Neural crest cell (in vitro differentiated cells): ENCODE measurements at places on chromosomes 12 and 14. TPM values are rescaled to one million over a fixed set of nuclear protein-coding genes. Genes with fewer than 3 reads are reported as not detected.
A peak's percentile ranks its signal among the peaks of the same experiment; 100 is the strongest.

Gene KRT72
- not detected in 2 replicates for total RNA-seq

DNA sequence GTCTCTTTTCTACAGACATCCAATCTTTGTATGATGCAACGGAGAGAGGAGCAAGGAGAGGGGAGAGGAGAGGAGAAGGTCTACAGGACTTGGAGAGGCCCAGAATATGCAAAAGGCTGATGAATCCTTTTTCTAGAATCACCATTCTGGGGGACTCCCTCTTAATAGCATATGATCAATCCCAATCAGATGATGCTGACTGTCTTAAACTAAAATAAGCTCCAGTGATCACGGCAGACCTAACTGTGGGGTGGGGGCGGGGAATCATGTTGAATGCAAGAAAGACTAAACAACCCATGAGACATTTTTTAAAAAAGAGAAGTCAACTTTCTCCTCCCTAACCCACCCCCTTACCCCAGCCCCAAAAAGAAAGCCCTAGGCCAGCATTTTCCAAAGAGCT, 33.4 kb downstream of the BTBD7 start:
- DNase-seq: no peak

DNA sequence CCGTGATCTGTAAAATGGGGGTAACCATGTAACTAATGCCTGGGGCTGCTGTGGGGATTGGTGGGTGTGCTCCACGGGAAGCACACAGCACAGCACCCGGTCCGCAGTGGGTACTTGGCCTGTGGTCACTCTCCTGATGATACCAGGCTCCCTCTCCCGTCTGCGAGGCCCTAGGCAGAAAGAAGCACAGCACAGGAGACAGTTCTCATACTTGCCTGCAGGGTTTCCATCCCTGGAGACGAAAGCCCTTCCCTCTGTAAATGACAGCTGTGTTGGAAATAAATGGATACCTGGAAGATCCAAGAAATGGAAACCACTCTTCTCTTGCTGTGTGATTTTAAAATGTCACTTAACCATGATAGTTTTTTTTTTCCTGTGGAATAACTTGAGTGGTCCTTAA, 7.9 kb upstream of the PRMT8 start:
- no peak for DNase-seq

GRCh38 chr12:132284827-132285741, 44.3 kb downstream of the GALNT9 start:
- no peak for DNase-seq

DNA sequence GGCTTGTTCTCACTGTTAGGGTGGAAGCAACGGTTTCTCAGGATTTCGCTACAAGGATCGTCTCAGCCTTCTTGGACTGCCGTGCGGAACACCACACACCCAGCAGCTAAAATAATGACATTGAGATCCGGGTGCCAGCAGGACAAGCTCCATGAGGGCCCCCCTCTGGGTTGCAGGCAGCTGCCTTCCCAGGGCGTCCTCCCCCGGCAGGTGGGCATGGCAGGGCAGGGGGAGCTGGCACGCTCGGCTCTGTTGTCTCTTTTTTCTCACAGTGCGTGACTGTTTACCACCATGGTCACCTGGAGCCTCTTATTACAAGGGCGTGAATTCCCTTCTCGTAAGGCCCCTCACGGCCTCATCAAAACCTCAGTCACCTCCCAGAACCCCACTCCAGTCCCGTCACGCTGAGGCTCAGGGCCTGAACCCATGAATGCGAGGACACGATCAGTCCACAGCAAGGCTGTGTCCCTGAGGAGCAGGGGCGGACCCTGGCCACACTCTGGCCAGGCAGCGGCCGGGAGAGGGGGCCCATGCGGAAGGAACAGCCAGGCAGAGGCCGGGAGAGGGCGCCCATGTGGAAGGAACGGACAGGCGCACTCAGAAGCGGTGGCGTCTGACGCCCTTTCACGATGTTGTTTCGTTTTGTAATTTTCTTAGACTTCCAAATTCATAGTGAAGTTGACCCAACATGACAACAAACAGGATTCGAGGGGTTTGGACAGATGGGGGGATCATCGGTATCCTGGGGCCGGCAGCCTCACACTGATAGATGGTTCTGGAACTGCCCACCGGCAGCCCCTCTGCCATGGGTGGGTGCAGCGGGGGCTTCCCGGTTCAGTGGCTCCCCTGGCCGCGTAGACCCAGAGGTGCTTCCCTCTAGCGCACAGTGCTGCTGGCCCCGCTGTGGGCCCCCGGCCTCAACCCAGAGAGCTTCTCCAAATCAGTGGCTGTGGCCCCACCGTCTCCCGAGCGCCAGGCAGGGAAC, 10.0 kb downstream of the LRCOL1 start:
- DNase-seq: peak; percentile 73

- no peak for DNase-seq
These were observed 249.9 kb downstream of the SLC15A4 start for GRCh38 chr12:128573907-128574306.

GRCh38 chr14:100653409-100653808, 66.2 kb upstream of the BEGAIN start:
- no peak for DNase-seq

DNA sequence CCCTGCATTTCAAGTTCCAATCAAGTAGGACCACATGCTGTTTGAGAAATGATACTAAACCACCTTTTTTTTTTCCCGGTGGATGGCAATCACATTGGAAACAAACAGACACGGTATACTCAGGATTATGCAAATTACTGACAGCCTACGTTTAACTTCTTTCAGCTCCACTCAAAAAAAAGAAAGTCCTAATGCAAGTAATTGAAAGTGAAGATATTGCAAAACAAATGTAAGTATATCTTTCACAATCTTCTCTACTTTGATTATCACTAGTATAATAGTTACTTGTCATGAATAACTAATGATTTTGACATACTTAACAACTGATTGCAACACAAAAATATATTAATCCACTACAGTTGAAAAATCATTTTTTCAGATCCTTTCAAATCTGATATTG, 2.6 kb upstream of the OSBPL8 start:
- no peak for DNase-seq

GRCh38 chr12:71400481-71400880, 39.1 kb upstream of the LGR5 start:
- no peak for DNase-seq

Gene BHLHE41
- 0.65 TPM in 1 of 2 replicates, not detected in the other for total RNA-seq

- no peak for DNase-seq
These were observed 41.6 kb downstream of the CHST11 start for GRCh38 chr12:104498211-104498801.

DNA sequence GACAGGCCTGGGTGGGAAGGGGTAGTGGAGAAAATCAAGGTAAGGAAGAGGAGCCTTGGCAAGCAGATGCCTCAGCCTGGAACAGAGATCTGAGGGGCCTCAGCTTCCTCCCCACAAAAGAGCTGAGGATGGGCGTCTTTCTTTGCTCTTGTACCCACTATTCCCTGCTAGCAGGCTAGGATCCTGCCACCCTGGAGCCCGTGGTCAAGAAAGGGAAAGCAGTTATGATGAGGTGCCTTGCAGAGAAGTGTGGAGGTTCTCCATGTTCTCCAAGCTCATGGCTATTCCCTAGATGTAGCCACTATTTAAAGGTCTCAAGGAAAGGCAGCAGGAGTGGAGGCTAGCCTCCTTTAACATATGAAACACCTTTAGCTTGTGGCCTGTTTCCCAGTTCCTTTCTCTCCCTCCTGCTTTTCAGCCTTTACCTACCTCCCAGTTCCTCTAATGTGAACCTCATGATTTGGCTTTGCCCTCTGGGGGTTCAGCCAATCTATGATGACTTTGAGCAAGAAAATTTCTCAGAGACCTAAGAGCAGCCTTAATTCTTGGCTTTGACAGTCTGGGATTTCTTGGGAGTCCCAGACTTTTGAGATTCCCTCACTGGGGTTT, 1.1 kb downstream of the IKZF4 start:
- no peak for DNase-seq

GRCh38 chr12:7091660-7092228, 501 bp downstream of the C1R start:
- DNase-seq: no peak

DNA sequence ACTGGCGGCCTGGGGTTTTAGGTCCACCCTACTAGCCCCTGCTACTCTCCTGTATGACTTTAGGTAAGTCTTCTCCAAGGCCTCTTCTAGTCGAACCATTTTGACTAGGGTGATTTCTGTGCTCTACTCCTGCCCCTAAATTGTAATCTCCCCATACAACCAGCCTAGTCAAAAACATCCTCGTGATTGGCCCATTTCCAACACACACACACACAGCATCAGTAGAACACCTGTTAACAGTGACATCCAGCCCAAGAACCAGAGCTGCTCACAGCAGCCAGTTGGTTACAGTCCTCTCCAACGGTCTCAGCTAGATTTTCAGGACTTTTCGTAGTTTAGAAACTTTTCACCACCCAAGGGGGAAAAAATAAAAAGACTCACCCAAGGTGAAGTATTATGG, 30.9 kb downstream of the NT5DC3 start:
- no peak for DNase-seq

Gene JPH4
- 1.3 and 1.4 TPM in 2 replicates for total RNA-seq

DNA sequence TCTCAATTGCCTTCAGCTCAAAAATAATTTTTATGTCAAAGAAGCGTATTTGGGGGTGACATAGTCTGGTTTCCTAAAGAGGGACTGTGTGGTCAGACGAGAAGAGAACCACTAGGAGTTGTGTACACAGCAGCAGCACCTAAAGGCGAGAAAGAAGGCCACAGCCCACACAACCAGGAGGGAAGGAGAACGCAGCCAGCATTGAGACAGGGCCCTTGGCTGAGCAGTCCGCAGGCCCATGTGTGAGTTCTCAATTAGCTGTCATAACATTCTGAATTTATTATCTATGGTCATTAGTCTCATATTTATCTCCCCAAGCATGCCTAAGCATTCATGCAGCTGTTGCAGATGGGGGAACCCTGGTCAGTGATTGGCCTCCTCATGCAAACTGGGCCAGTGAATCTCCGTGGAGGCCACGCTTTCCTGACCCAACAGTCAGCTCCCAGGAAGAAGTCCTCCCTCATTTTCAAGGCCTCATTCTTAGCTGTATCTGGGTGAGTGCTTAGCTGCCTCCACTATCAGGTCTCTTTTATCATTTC, 81.2 kb upstream of the ATF7IP start:
- no peak for DNase-seq

DNA sequence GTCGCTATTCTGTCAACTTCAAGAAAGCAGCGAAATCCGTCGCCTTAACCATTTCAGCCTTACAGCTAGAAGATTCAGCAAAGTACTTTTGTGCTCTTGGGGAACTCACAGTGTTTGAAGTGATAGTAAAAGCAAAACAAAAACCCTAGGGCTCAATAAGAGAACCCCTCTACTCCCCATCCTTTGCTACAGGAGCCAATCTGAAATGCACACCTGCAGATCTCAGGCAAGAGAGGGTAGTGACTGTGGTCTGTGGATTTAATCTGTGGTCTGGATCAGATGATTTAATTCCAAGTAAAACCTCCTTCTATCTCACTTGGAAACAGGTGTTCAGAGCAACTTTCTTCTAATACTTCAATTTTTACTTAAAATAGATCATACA, 422.9 kb upstream of the OR4E1 start:
- no peak for DNase-seq

GRCh38 chr12:104177663-104178501, 37.7 kb upstream of the TXNRD1 start:
- no peak for DNase-seq

- DNase-seq: peak; percentile 10
These were observed 31.5 kb downstream of the TMEM132D start for GRCh38 chr12:129871991-129872972.

DNA sequence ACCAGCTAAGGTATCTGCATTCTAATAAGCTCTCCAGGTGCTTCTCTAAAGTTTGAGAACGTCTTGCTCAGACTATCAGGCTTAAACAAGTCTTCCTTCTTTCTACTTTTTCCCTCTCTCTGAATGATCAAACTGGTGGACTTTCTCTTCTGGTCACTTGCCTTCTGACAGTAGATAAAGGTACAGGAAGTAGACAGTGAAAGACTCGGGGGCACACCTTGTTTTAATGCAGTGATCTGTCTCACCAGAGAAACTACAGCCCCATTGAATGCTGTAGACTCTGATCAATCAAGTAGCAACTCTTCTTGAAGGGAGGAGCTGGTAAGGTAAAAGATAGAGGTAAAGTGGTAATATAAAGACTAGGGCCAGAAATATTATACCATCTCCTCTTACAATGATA, 48.1 kb upstream of the ATXN7L3B start:
- DNase-seq: no peak

DNA sequence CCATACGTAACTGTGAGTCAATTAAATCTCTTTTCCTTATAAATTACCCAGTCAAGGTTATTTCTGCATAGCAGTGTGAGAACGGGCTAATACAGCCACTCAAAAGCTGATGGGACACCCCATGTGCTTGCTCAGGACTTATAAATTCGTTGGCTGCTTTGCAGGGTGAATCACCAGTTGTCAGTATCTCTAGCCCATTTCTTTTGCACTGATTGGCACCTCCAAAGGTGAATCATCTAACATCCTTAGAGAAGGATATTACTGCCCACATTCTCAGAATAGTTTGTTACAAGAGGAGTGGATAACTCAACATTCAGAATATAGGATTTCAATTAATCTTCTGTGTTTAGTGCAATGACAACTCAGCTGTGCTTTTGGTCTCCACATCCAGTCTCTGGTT, 601.5 kb downstream of the KCNH5 start:
- DNase-seq: no peak

GRCh38 chr12:58732894-58733293, 187.4 kb downstream of the LRIG3 start:
- DNase-seq: no peak

- no peak for DNase-seq
These were observed 42.4 kb downstream of the DUSP16 start for GRCh38 chr12:12520273-12520672.

DNA sequence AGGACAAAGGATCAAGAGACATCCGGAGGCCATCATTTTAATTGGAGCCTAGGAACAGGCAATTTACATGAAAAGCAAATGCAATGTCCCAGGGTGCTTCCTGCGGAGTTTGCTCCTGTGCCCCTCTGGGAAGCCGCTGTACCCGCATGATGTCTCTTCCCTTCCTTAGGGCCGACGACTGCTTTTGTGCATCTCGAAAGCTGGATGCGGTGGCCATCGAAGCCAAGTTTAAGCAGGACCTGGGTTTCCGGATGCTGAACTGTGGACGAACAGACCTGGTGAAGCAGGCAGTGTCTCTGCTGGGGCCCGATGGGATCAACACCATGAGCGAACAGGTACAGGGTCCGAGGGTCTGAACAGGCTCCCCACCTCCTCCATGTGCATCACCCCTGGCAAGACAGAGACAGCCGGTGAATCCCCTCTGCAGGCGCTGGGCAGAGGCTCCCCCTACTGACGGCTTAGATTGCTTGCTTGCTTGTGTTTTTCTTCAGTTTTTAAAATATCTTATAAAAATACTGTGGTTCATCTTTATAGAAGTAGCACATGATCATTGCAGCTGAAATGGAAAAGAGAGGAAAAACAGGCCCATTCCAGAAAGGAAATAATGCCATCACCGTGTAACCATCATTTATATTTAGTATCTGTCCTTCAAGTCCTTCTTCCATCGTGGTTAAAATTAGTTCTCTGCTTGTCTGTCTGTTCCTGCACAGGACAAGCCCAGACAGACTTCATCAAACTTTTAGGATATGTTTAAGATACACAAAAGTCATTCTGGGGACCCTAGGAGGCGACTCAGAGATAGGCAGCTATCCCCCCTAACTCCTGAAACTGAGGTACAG, 75.4 kb upstream of the PWP1 start:
- peak; percentile 46 for DNase-seq
